Cortex of kidney (tissue), 1 donor: ENCODE measurements at places on chromosomes 3 and 15.

DNA sequence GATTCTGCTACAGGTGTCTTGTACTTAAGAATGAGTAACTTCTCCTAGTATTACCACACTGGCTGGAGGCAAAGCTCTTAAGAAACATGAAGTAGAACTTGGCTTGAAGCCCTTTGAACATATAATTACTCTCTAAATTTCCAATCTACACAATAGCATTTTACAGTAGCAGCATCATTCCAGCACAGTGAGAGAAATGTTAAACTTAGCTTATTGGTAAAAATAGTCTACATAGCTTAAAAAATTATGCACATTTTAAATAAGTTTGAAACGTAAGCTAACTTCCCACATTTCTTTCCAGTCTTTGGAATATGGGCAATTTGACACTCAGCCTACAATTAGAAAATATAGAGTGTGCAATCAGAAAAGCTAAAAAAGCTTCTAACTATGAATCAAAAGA lies 32.8 kb upstream of the TOP2B start:
- no peak for DNase-seq

DNA sequence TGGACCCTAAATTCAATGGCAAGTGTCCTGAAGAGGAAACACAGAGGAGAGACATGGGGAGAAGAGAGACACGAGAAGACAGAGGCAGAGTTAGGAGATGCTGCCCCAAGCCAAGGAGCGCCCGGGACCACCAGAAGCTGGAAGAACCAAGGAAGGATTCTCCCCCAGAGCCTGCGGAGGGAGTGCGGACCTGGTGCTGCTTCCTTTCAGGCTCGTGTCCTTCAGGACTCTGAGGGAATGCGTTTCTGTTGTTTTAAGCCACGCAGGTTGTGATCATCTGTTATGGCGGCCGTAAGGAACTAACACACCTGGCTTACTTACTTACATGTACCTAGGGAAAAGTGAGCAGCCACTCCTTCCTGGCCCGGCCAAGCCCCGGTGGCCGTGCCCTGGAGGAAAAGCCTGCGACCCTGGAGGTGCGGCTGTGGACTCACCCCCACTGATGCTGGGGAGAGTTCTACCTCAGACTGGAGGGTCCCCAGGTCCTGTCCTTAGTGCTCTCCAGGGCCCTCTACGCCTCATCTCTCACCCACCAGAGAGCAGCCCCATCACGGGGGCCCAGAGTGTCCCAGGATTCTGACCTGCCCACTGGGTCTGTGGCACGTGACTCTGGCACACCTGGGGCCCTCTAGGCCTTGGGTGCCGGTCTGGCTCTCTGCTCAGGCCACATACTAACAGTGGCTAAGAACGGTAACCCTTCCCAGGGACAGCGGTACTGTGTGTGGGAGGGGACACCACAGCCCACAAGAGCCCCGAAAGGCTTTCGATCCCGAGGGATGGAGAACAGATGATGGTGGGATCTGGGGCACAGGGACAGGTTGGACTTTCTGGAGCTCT lies 61.8 kb downstream of the ITGA11 start:
- no peak for DNase-seq

- DNase-seq: no peak
Observed at GRCh38 chr3:54668236-54668635, 259.6 kb downstream of the LRTM1 start.

DNA sequence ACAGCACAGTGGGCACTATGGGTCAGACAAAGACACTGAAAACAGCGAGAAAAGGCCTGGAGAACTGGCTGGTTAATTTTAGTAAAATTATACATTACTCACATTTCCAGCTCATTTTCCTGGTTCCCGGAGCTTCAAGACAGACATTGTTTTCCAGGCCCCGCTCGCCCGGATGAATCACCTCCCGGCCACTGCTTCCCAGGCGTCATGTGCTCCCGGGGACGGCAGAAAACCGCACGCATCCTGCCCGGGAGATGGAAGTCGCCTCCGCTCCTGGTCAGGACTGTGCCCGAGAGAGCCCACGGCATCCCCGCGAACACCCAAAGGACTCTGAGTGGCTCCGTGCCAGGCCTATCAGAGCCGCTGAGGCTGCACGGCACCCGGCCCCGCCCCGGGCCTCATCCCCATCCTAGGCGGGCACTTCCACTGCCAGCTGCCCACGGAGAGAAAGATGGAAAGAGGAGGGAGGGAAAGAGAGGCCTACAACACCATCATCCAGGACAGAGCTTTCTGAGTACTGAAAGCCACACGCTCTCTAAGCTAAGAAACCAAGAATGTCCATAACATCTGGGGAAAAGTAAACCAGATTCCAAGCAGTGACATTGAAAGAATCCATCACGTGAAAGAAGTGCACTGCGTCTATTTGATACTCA lies 75.1 kb downstream of the VGLL4 start:
- DNase-seq: no peak

DNA sequence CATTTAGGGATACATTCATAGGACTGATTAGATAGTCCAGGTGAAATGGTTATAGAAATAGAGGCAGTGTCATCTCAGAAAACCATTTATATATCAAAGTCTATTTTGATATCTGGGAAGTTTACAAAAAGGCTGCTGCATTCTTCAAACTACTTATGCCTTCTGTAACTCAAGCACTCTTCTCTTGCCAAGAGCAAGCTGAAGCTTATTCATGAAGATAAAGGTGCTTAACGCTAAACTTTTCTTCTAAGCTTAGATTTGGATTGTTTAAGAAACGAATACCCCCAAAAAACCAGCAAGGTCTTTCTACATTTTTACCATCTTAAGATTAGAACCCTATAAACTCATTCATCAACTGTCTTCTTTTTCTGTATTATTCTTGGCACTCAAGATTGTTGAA lies 23.3 kb upstream of the USF3 start:
- no peak for DNase-seq

DNA sequence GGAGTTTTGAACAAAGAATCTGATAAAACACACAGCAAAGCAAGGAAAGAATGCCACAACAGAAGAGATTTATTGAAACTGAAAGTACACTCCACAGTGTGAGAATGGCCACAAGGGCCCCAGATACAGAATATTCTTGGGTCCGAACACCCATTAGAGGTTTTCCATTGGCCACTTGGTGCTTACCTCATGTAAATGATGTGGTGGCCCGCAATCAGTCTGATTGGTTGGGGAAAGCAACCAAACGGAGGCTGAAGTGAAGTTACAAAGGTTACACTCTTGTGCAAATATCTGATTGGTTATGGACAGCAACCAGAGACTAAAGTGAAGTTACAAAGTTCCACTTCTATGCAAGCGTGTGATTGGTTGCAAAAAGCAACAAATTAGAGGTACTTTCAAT lies 20.4 kb downstream of the NSUN3 start:
- DNase-seq: no peak

- DNase-seq: no peak
Observed at GRCh38 chr3:13616359-13616758, 67.4 kb downstream of the FBLN2 start.

GRCh38 chr3:40169983-40170382 lies 139.5 kb upstream of the EIF1B start:
- DNase-seq: no peak
